ENCODE measurements at places on chromosomes 4 and X. TPM values are rescaled to one million over a fixed set of nuclear protein-coding genes. Genes with fewer than 3 reads are reported as not detected.

Gene FAT1
- 0.43 TPM for total RNA-seq

Gene CLDN34
- total RNA-seq, result not detected

Gene CFAP47
- not detected for total RNA-seq

Gene RIPPLY1
- total RNA-seq, result not detected

Gene NLGN4X
- not detected for total RNA-seq

All from activated naive CD4-positive, alpha-beta T cell treated with anti-CD3 and anti-CD28 coated beads for 36 hours (primary cell).